Activated CD4-positive, alpha-beta T cell treated with anti-CD3 and anti-CD28 coated beads, Interleukin-2, amount 10 ng/mL, durations not matched to agents 7 days and 5 days (primary cell): ENCODE measurements at places on chromosomes 6 and 20. TPM values are rescaled to one million over a fixed set of nuclear protein-coding genes. Genes with fewer than 3 reads are reported as not detected.

GRCh38 chr6:159378411-159379328 lies 209.5 kb downstream of the FNDC1 start:
- H3K36me3 ChIP-seq = no peaks in the 10 kb centered on the region
- no peak for DNase-seq
- H3K27ac ChIP-seq = no peak overlapping the region
- no peak overlapping the region for H3K4me3 ChIP-seq
- H3K27me3 ChIP-seq = peaks cover 7% of the 10 kb centered on the region

- H3K36me3 ChIP-seq = peaks cover 30% of the 10 kb centered on the region
- no peak for DNase-seq
- H3K27me3 ChIP-seq = peaks cover 6% of the 10 kb centered on the region
- no peak overlapping the region for H3K4me3 ChIP-seq
- H3K4me1 ChIP-seq = peaks cover 64% of the 10 kb centered on the region
These were observed 5.6 kb downstream of the RAB23 start for GRCh38 chr6:57216235-57217101.

DNA sequence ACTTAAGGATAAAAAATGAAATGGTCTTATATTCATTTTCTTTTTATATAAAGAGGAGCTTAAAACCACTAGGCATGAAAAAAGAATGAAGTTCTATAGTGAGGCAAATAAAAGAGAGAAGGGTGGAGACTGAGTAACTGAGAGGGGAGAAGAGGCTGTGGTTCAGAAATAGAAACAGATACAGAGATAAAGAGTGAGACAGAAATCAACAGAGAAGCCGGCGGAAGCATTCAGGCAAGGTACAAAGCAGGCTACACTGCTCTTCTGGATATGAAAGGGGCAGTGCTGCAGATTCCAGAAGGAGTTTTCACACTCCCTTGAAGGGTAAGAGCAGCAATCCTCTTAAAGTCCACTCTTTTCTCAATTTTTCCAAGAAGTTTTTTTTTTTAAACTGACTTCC lies 29.9 kb downstream of the NFATC2 start:
- peak; percentile 54 for DNase-seq
- peaks cover 89% of the 10 kb centered on the region for H3K36me3 ChIP-seq
- H3K27me3 ChIP-seq = no peaks in the 10 kb centered on the region
- H3K4me3 ChIP-seq = peak overlapping the region; percentile 55
- peak overlapping the region; percentile 90 for H3K27ac ChIP-seq
- H3K4me1 ChIP-seq = peaks cover 85% of the 10 kb centered on the region

DNA sequence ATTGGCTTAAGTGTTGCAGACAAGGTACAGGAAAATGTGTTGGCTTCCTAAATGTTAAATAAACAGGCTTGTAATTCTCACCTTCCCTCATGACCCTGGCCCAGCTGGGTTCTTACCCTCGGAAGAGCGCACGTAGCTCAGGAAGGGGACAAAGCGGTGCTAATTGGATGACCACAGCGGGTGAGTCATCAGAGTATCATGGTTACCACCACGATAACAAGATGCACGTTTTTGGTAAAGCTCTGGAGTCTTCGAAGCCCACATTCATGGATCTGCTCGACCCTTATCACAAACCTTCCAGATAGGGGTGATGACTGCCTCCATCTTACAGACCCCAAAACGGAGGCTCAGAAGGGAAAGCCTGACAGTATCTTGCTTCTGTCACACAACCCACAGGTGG lies 32.8 kb downstream of the APCDD1L start:
- DNase-seq = no peak
- no peak overlapping the region for H3K27ac ChIP-seq
- peaks cover 2% of the 10 kb centered on the region for H3K4me1 ChIP-seq
- peaks cover 12% of the 10 kb centered on the region for H3K27me3 ChIP-seq
- H3K4me3 ChIP-seq = no peak overlapping the region

DNA sequence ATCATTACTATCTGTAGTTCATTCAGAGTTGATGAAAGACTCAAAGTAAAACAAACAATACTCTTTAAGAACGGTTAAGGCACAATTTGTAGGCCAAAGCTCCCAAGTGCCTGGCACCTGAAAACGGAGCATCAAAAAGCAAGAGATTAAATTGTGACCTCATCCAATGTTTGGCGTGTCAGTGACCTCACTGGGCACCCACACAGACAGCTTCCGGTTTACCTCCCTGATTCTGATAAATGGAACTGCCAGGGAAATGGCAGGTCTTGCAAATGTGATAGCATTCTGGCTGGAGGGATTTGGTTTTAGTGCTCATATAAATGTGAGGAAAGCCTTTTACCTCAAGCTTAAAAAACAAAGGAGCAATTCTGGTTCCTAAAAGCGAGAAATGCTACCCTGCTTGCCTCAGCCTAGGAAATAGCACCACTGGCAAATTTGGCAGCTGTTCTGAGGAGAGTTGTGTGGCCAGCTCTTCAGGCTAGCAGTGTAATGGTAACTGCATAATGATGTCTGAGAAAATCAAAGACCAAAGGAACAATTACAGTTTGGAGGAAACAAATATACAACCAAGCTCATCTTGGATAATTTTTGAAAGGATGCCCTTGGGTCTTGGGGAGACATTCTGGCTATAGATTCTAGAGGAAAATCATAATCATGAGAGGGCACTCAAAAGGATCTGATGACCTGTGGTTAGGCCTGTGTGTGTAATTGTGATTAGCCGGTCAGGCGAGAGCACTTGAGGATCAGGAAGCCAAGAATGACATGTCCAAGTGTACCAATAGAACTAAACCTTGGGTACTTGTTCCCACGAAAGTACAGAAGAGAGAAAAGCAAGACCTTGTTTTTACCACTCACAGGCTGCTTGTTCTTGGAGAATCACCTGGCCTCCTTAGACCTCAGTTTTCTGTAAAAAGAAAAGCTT lies 174.3 kb downstream of the TFAP2B start:
- H3K27me3 ChIP-seq = no peaks in the 10 kb centered on the region
- H3K27ac ChIP-seq = no peak overlapping the region
- no peaks in the 10 kb centered on the region for H3K36me3 ChIP-seq
- DNase-seq = no peak

- peak overlapping the region; percentile 99 for H3K27ac ChIP-seq
- H3K36me3 ChIP-seq = peaks cover 63% of the 10 kb centered on the region
- peak overlapping the region; percentile 68 for H3K4me3 ChIP-seq
- DNase-seq = peak; percentile 85
- H3K4me1 ChIP-seq = peaks cover 89% of the 10 kb centered on the region
These were observed 28.2 kb upstream of the TAF8 start for GRCh38 chr6:42021847-42022754.

GRCh38 chr20:53872561-53873229 lies 197.7 kb downstream of the BCAS1 start:
- H3K4me3 ChIP-seq = peak overlapping the region; percentile 77
- H3K4me1 ChIP-seq = peaks cover 56% of the 10 kb centered on the region
- H3K36me3 ChIP-seq = no peaks in the 10 kb centered on the region
- peak overlapping the region; percentile 97 for H3K27ac ChIP-seq

DNA sequence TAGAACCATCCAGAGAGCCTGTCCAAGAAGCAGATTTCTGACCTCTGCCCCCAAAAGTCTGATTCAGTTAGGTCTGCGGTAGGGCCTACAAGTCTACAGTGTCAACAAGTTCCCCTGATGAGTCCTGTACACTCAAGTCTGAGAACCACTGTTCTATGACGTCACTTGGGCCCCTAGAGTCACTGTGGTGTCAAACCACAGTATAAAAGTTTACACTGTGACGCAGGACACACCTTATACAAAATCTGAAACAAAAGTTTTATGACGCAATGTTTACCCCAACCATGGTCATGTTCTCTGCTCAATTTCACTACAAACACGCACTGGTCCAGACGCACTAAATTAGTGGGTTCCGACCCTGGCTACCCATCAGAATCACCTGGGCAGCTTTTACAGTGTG lies 17.9 kb downstream of the SLA2 start:
- H3K36me3 ChIP-seq = peaks cover 80% of the 10 kb centered on the region
- no peaks in the 10 kb centered on the region for H3K27me3 ChIP-seq
- no peak overlapping the region for H3K4me3 ChIP-seq
- DNase-seq = no peak
- H3K4me1 ChIP-seq = peaks cover 60% of the 10 kb centered on the region
- peak overlapping the region; percentile 55 for H3K27ac ChIP-seq

- H3K4me3 ChIP-seq = no peak overlapping the region
- H3K4me1 ChIP-seq = no peaks in the 10 kb centered on the region
- DNase-seq = no peak
These were observed 73.0 kb downstream of the PDSS2 start for GRCh38 chr6:107386340-107386739.

DNA sequence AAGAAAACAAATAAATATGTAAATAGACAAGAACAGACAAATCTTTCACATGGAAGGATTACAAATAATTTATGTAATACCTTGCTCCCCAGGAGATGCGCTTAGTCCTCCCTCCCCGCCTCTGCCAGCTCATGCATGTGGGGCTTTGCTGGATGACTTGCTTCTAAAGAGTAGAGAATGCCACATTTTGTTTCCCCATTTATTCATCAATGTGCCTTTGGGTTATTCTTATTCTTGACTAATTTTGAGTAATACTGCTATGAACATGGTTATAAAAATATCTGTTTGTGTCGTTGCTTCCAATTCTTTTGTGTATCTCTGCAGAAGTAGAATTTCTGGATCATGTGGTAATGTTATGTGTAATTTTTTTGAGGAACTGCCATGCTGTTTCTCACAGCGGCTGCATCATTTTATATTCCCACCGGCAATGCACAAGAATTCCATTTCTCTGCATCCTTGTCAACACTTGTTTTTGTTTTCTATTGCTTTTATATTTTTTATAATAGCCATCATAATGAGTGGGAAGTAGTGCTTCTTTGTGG lies 23.8 kb upstream of the DUSP22 start:
- H3K4me1 ChIP-seq = peaks cover 25% of the 10 kb centered on the region
- H3K27me3 ChIP-seq = no peaks in the 10 kb centered on the region
- peaks cover 6% of the 10 kb centered on the region for H3K36me3 ChIP-seq
- H3K4me3 ChIP-seq = no peak overlapping the region

DNA sequence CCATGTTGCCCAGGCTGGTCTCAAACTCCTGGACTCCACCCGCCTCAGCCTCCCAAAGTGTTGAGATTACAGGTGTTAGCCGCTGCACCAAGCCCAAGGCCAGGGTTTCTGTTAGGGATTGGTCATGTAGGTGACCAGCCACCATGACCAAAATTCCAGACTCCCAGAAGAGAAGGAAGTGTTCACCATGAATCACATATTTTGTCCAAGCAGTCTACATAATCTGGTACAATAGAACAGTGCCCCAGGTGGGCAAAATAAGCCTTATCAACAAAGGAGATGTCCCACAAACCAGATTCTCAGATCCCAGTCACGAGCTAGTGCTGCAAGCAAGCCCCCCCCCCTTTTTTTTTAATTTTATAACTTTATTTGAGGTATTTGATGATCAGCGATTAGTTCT lies 20.0 kb downstream of the ZNF341 start:
- peaks cover 10% of the 10 kb centered on the region for H3K4me1 ChIP-seq
- H3K27me3 ChIP-seq = no peaks in the 10 kb centered on the region
- no peak for DNase-seq
- H3K4me3 ChIP-seq = no peak overlapping the region

- no peak for DNase-seq
- no peak overlapping the region for H3K27ac ChIP-seq
- no peaks in the 10 kb centered on the region for H3K27me3 ChIP-seq
- H3K36me3 ChIP-seq = peaks cover 6% of the 10 kb centered on the region
- H3K4me1 ChIP-seq = no peaks in the 10 kb centered on the region
- no peak overlapping the region for H3K4me3 ChIP-seq
These were observed 38.5 kb downstream of the GCNT2 start for GRCh38 chr6:10559522-10560152.

- peaks cover 7% of the 10 kb centered on the region for H3K27me3 ChIP-seq
- no peaks in the 10 kb centered on the region for H3K36me3 ChIP-seq
- no peaks in the 10 kb centered on the region for H3K4me1 ChIP-seq
These were observed 46.9 kb downstream of the LAMA2 start for GRCh38 chr6:128929869-128930268.

GRCh38 chr20:37267667-37268313 lies 6.2 kb upstream of the GHRH start:
- H3K36me3 ChIP-seq = no peaks in the 10 kb centered on the region
- no peaks in the 10 kb centered on the region for H3K27me3 ChIP-seq
- no peak overlapping the region for H3K4me3 ChIP-seq
- DNase-seq = no peak
- H3K27ac ChIP-seq = no peak overlapping the region
- peaks cover 5% of the 10 kb centered on the region for H3K4me1 ChIP-seq

DNA sequence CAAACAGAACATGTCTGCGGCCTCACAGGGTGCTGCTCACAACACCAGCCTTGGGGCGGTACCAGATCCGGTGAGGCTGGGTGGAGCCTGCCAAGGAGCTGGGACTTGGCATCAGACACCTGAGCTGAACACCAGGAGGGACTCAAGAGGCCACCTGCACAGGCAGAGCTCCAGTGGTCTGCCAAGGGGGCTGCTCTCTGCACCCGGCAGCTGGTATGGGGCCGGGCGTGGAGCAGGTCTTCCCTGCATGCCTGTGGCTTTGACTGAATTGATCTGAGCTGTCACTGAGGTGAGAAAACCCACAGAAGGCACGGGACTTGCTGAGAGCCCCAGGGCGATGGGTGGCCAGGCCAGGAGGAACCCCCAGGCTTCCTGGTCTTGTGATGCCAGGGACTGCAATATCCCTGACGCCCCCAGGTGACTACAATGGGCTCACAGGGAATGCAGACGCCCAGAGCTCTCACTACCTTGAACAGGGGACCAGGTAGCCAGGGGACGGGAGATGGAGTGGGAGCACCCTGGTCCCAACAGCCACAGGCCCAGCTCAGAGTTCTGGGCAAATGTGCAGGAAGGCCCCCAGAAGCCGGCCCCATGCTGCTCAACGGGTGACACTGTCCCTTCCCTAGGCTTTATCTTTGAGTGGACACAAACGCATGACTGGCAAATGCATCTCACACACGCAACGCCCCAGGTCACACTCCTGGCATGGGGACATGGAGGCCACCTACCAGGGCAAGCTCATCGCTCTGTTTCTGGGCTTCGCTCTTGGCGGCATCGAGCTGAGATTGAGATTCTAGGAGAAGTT lies 48.2 kb downstream of the DSTN start:
- H3K4me3 ChIP-seq = no peak overlapping the region
- no peaks in the 10 kb centered on the region for H3K36me3 ChIP-seq
- H3K27ac ChIP-seq = no peak overlapping the region

DNA sequence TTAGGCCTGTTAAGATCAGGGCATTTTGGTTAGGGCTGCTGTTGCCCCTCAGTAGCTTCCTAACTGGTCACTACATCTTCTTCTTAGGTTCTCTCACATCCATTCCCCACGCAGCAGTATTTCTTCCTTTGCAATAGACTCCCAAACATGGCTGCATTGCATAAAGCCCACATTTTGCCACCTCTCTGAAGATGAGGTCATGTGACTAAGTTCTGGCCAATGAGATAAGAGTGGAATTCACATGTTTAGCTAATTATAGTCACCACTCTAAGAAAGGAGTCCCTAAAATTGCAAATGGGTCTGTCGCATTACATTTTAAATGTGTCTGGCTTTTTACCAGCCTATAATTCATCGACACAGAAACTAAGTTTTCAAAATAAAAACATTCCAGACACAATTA lies 9.3 kb upstream of the DOK5 start:
- H3K27ac ChIP-seq = no peak overlapping the region
- H3K36me3 ChIP-seq = no peaks in the 10 kb centered on the region
- DNase-seq = no peak

- no peak for DNase-seq
- H3K27me3 ChIP-seq = no peaks in the 10 kb centered on the region
- H3K27ac ChIP-seq = no peak overlapping the region
- H3K4me3 ChIP-seq = no peak overlapping the region
- no peaks in the 10 kb centered on the region for H3K36me3 ChIP-seq
These were observed 38.3 kb downstream of the NINL start for GRCh38 chr20:25547063-25547462.

GRCh38 chr6:74018825-74019224 lies 322.8 kb downstream of the CD109 start:
- no peaks in the 10 kb centered on the region for H3K4me1 ChIP-seq
- H3K27ac ChIP-seq = no peak overlapping the region
- no peaks in the 10 kb centered on the region for H3K27me3 ChIP-seq
- no peaks in the 10 kb centered on the region for H3K36me3 ChIP-seq

The SCAF8 gene
- total RNA-seq = 53.3 TPM

The HTR1B gene
- not detected for total RNA-seq

The MAP7 gene
- total RNA-seq = 2.1 TPM

The MEP1A gene
- not detected for total RNA-seq

The WASF1 gene
- 0.46 TPM for total RNA-seq

The EYA2 gene
- not detected for total RNA-seq

The HRH3 gene
- total RNA-seq = not detected
